ENCODE measurements at places on chromosomes 11 and 22.

GRCh38 chr22:26169315-26170111 is at the start of gene SEZ6L:
TSS of gene SEZ6L (plus strand) at chr22:26169462. CDS start at chr22:26169670, 208 bp downstream.
- DNase-seq: no peak

- no peak for DNase-seq
These were observed 327 bp upstream of the MED17 start for GRCh38 chr11:93783765-93784144.

DNA sequence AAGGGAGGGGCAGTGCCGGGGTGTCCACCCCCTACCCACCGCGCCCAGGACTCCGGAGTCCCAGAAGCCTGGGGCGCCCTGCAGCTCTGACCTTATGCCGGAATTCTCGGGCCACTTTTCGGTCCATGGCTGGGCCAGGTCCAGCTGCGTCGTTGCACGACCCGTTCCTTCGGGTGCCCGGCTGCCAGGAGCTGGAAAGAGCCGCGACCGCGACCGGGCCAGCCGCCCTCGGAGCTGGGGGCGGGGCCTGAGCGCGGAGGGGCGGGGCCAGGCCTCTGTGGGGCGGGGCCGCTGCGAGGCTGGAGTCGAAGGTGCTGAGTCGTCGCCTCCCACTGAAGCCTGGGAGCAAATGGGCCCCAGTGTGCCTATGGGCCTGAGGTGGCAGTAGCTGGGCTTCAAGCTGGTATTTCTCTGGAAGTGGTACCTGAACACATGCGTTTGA is at the start of gene USH1C:
TSS of gene USH1C (minus strand) at position 236 of the 442 bp plus-strand sequence. CDS start at position 127, 109 bp downstream.
- no peak for DNase-seq

GRCh38 chr22:46432164-46433068 is 96.9 kb downstream of the TRMU start:
- DNase-seq: peak; percentile 53

- no peak for DNase-seq
These were observed 7.0 kb downstream of the PC start for GRCh38 chr11:66951135-66951534.

DNA sequence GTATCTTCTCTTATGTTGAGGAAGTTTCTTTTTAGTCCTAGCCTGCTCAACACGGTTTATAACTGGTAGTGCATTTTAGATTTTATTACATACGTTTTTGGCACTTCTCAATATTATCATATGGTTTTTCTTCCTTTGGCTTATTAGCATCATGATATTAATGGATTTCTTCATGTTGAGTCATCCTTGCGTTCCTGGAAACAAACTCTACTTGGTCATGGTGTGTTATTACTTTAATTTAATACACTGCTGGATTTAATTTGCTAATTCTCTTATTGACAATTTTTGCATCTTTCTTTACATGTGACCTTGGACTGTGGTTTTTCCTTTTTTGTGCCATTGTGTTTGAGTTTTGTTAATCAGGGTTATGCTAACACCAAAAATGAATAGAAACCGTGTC is 20.5 kb downstream of the IGF2 start:
- no peak for DNase-seq

DNA sequence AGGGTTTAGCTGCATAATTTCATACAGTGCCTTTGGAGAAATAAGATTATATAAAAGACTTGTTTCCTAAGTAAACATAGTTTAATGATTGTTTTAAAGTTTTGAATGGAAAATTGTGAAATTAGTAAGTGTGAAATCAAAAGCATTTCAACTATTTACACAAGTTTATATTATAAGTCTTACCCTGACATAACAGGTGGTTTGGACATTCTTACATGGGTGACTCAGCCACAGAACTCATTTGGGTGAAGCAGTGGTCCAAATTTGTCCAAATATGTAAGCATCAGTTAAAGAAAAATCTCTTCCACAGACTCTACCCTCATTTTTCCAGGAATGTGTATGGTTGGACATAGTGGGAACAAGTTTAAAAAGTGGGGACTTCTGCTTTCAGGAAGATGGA is 68.0 kb downstream of the USP47 start:
- DNase-seq: no peak

DNA sequence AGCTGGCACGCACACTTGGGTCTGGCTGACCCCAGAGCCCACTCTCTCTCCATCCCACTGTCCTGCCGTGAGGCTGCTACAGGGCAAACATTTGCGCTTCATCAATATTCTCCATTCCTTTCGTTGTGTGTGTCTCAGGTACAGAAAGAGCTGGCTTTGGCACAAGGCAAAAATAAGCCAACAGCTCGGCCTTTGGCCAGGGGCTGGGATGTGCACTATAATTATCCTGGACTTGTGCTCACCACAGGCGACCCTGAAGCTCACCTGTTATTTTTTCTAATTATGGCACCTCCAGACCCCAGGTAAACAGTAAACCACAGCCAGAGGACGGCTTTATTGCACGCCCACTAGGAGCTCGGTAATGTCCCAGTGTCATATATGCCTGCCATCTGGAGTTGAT is 10.9 kb downstream of the ZMAT5 start:
- DNase-seq: no peak

GRCh38 chr11:69375316-69376154 is 81.6 kb downstream of the MYEOV start:
- no peak for DNase-seq

DNA sequence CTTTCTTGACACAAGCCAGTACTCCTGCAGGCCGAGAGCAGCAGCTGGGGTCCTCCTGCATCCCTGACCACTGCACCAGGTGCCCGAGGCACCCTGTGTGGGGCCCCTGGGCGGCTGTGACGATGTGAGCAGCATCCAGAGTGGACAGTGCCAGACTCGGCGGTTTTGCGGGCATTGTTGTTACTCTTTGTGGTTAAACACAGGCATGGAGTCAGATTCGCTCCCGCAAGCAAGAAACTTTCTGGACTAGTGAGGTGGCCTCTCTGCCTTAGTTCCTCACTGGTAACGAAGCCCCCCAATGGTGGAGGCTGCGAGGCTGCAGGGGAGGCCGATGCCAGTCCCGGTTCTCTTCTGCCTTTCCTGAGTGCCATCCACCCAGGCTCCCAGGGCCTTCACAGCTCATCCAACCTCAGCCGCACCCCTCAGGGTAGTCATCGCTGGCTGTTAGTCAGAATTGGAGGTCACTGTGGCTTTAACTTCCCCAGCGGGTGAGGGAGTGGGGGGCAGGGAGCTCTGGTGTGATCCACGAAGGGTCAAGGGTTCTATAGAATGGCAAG is 3.7 kb upstream of the CLDN5 start:
- no peak for DNase-seq

GRCh38 chr11:62398011-62398994 is 20.5 kb upstream of the SCGB1A1 start:
- DNase-seq: no peak

DNA sequence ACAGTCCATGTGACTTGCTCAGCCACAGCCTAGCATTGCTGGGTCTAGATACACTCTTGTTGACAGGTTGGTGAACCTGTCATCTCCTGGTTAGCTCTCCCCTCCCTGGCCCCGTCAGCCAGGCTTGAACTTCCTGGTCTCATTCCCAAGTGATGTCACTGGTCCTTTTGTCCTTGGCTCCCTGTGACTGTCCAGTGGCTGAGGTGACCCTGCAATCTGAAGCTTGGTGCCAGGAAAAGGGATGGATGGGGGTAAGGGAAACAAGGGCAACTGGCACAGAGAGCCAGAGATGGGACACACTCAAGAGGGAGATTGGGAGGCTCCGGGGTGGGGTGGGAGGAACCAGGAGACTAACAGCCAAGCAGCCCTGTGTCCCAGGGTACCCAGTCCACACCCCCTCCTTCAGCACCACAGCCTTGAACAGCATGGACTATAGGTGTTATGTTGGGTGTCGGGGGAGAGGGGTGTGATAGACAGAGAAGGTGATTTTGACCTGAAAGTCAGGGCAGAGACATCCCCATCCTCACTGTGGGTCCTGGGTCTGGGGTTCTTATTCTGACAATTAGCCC is 63.8 kb upstream of the THY1 start:
- DNase-seq: no peak

GRCh38 chr11:78268591-78269410 is 80.1 kb downstream of the USP35 start:
- no peak for DNase-seq

DNA sequence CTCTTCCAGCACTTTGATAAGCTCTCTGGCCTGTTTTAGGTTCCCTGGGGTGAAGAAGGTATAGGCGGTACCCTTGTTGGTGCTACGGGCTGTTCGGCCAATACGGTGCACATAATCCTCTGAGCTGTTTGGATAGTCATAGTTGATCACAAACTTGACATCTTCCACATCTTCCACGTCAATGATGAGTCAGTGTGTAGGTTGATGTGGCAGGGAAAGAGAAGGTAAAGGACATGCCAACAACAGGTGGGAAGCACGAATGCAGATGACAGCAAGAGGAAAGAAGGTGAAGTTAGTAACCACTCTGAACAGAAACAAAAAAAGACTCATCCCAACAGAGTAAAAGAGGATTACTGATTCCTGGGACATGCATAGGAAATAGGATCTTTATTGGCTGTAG is 18.2 kb downstream of the DDX17 start:
- DNase-seq: no peak

DNA sequence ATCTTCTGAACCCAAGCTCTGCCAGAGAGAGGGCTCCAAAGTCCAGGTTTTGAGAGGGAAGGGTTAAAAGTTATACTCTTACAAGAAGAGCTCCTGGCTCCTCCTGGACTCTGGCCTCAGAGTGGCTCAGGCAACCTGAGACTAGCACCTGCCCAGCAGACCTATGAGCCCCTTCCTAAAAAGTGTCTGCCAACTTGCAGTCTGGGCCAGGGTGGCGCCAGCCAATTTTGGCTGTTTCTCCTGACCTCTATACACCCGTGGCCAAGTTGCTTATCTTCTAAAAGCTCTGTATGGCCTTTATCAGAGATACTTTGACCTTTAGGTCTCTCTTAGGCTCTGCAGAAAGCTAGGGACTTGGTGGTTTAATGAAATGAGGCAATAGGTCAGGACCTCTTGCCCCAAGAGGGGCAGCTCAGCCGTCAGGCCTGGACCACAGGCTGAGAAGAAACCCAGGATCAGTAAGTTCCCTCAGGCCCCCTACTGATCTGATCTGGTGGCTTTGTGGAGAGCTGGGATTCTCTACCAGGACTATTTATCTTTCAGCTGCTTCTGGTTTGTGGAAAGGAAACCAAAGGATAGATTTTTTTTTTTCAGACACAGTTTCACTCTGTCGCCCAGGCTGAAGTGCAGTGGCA is 10.3 kb upstream of the UCP3 start:
- DNase-seq: no peak

Data from CD4-positive, alpha-beta T cell treated with Interleukin-1 beta for 1 hour (primary cell).